ENCODE measurements at places on chromosomes 1 and 21.

DNA sequence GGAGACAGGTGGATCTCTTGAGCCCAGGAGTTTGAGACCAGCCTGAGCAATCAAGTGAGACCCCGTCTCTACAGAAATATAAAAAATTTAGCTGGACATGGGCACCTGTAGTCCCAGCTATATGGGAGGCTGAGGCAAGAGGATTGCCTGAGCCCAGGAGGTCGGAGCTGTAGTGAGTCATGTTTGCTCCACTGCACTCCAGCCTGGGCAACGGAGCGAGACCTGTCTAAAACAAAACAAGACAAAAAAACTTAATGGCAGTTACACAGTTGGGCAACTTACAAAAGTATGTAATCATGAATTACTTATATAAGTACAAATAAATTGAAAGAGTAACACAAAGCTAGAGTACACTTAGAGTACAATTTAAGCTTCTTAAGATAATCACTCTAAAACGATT lies 25.2 kb downstream of the RC3H1 start:
- DNase-seq = no peak

- DNase-seq = no peak
These were observed 709 bp downstream of the TNFRSF14 start for GRCh38 chr1:2556678-2557481.

- no peak for DNase-seq
These were observed 46.9 kb upstream of the GNG12 start for GRCh38 chr1:67880056-67880601.

DNA sequence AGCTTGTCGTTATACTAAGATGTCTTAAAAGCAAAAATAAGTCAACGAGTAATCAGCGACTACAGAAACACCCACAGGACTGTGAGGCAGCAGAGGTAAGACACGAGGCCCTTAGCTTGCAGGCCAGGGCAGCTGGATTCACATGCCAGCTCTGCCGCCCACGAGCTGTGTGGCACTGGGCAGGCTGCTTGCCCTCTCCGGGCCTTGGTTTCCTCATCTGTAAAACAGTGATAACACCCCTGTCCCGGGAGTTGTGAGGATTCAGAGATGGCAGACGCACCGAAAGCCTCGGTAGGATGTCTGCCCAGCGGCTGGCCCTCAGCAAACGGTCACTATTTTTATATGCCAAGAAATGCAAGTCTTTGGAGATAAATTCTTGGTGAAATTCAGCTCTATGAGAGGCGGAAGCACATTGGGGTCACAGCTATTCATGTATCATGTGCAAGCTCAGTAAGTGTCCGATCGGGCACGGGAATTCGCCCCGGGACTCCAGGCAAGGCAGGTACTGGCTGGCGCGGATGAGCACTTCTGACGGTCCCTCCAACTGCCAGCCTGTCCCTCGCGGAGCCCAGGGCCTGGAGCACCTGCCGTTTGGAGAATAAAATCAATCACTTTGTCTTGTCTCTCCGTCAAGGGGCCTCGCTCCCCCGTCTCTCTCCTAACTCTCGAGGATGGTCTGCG lies 1.1 kb downstream of the C2CD2 start:
- DNase-seq = no peak

DNA sequence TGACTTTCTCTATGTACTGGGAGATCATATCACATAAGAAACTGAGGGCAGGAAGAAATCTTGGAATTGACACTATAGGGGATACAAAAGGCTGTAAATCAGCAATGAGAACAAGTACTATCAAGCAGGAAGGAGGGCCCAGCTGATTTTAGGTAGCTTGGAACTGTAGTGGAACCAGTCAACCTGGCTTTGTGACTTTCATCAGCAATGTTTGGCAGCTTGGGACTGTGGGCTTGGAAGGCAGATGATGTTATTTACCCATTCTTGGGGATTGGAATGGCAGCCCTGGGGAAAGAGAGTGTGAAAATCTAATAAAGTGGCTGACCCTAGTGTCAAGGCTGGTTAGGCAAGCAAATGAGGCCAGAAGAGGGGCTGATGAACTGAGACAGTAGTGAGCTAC lies 1073.3 kb downstream of the ADGRL2 start:
- DNase-seq = no peak

DNA sequence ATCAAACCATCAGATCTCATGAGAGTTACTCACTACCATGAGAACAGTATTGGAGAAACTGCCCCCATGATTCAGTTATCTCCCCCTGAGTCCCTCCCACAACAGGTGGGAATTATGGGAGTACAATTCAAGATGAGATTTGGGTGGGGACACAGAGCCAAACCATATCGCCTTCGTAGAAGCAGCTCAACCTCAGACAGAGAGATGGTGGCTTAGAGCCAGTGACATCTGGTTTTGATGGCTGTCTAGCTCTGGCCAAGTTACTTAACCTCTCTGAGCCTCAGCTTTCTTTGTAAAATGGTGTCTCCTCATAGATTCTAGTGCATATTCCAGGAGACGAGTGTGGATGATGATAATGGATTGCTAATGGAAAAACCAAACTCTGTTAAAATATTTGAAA lies 27.2 kb downstream of the MX1 start:
- DNase-seq = no peak

GRCh38 chr1:192476802-192477298 lies 98.7 kb upstream of the RGS1 start:
- DNase-seq = no peak

DNA sequence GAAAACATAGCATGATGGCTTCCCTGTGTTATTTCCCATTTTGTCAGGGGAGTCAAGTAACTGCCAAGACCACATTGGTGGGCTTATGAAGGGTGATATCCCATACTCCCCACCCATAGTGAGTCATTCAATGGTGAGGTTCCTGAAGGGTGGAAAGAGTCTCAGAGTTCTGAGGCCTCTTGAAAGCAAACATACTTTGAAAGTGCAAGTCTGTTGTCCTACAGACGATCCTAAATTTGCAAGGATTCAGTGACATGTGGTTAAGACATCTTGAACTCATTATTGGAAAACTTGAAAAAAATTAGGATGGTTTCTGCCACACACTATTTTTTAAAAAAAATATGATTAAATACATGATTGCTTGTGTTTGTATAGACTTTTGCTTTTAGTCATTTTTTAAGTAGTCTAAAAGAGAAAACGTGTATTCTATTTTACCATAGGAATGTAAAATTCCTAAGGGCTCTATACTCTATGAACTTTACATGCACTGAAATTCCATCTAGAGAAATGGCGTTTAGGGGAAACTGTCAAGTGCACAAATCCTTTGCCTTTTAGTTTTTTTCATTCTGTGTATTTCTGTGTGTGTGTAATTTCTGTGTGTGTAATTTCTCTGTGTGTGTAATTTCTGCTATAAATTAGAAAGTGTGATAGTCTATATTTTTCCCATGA lies 225.5 kb upstream of the ADAMTS5 start:
- no peak for DNase-seq

DNA sequence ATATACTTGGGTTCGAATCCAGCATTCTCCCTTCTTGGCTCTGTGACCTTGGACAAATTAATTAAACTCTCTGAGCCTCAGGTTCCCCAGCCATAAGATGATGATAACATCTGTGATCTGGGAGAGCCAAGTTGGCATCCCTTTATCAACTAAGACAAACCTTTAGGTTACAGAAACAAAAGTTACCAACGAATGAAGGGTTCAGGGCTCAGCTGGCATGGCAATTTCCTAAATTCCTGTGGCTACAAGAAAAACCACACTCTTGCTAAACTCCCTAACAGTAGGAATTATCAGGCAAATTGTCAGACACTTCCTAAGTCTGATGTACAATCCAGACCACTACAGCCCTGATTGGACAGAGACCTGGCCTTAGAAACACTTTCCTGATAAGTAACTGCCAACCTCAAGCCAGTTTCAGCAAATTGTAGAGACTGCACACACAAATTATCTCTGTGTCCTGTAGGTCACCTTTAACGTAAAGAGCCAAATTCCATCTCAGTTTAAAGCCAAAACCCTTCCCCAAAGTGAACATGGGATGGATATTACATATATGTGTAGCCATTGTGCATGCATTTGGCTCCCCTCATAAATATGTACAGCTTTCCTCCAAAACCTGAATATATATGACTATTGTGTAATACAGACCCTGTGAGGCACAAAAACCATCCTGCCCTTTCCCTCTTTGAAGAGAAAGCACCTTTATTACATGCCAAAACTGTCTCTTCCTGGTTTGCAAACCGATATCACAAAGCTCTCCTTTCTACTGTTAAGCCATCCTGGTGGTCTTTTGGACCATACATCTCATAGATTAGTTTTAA lies 39.5 kb upstream of the EDARADD start:
- no peak for DNase-seq

All from BE2C (cell line).